ENCODE measurements at places on chromosomes 16 and 17.
A peak's percentile ranks its signal among the peaks of the same experiment; 100 is the strongest.

GRCh38 chr17:47267354-47267828 lies 13.8 kb downstream of the ITGB3 start:
- peak; percentile 98 for DNase-seq

GRCh38 chr16:87729266-87729954 lies 36.4 kb downstream of the KLHDC4 start:
- DNase-seq, result no peak

- peak; percentile 22 for DNase-seq
Measured at GRCh38 chr16:75495076-75495674, at the start of gene CHST6. TSS of gene CHST6 (minus strand) at chr16:75495441. CDS start at chr16:75479828, 15,613 bp downstream.

- DNase-seq, result no peak
Measured at GRCh38 chr16:84813141-84813934, 6.4 kb upstream of the CRISPLD2 start.

GRCh38 chr17:16439811-16440351 lies 24.5 kb downstream of the TRPV2 start:
- no peak for DNase-seq

- no peak for DNase-seq
Measured at GRCh38 chr17:4340914-4341615, 25.4 kb downstream of the UBE2G1 start.

GRCh38 chr17:63827801-63828221 lies 348 bp upstream of the FTSJ3 start:
- DNase-seq, result no peak

DNA sequence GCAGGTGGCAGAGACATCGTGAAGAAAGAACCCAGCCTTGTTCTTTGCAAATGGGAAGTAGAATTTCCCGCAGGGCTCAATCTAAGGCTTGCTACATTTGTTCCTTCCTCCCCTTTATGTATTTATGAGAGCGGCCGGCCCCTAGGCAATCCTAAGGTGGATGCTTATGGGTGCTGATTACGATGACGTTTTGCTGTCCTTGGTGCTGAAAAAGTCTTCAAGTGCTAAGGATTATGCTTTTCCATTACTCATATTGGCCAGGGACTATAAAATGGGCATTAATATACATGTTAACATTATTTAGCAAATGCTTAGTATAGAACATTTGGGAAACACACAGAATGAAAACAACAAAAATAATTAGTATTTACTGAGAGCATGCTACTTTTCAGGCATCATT lies 313.3 kb upstream of the XYLT1 start:
- peak; percentile 60 for DNase-seq

GRCh38 chr17:35210741-35211140 lies 16.5 kb upstream of the SLC35G3 start:
- DNase-seq, result no peak

DNA sequence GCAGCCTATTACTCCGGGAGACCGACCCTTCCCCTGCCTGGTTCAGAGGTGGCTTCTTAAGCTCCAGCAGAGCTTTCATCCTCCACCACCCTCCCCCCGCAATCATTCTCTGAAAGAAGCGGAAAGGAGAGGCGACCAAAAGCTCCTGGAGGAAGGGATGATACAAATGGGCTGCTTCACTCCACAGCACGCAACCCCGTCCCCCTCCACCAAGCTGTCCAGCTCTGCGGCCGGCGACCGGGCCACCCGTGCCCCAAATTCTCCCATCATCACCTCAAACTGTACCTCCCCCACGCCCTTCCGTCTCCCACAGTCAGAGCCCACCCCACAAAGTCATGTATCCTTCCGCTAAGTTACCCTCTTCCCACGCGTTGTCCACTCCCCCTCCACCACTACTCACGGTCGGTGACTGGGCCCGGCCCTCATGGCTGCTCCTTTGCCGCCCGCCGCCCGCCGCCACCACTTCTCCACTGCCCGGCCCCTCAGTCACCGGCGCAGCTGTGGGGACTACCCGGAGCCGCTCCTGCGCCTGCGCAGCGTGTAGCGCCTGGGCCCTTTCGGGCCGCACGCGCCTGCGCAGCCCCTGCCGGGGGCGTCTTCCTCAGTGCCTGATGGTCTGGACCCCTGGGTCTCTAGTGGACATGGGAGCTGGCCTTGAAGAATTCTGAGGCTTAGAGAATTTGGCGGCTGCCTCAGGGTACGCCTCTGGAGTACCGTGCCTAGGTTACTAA lies at the start of gene FAM222B:
TSS of gene FAM222B (minus strand) at position 509 of the 731 bp plus-strand sequence. CDS start 76,123 bp downstream, outside the sequence.
- peak; percentile 79 for DNase-seq

DNA sequence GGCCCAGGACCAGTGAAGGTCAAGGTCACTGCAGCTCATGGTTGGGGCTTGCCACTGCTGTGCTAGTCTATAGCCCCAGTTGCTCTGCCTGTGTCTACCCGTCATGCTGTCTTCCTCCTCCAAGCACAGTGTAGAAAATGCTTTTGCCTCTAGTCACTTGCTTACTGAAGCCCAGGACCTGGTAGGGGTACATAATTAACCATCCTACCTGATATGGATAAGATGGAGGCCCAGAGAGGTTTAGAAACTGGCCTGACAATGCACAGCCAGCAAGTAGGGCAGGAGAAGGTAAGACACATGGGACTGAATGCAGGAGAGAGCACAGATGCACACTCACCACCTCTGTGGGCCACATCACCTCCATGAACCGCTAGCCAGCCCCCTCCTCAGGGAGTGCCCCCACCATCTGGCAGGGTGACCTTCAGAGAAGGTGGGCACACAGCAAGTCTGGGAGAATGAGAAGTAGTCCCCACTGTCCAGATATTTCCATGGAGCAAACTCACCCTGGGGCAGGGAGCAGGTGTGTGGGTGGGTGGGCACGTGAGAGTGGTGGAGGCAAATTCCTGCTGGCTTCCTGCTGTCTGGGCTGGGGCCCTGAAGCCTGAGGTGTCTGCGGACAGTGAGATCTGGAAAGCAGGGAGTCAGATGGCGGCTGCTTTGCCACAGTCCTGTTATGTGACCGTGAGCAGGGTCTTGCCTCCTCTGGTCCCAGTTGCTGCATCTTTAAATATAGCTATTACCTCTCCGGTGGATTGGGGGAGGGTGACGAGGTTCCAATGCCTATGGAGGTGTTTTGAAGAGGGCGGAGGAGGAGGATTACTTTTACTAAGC lies 1.0 kb downstream of the CX3CL1 start:
- DNase-seq, result no peak

GRCh38 chr16:67430504-67430976 lies 381 bp upstream of the HSD11B2 start:
- DNase-seq, result no peak

DNA sequence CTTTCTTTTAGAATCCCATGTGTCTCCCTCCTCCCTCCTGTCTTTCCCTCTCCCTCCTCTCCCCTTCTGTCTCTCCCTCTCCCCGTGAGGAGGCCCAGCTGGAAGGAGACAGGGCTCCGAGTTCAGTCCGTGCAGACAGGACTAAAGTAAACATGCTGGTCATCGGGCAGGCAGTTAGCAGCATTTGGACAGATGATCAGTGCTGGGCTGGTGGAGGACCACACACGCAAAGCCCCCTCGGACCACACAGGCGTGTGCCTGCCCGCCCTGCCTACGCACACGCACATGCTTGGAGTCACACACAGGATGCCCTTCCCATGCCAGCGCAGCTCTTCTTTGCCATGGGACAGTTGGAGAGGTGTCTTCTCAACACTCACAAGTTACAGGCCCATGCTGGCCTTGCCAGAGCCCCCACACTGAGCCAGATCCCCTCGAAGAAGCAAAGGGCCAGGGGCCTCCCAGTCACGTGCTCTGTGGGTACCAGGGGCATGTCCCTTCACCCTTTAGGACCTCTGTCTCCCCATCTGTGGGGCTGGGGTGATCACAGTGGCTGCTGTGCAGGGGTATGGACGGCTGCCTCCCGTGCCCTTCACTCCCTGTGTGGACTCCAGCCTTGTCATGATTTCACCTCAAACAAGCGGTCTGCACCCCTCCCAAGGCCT lies 215.7 kb upstream of the FOXF1 start:
- DNase-seq, result no peak

DNA sequence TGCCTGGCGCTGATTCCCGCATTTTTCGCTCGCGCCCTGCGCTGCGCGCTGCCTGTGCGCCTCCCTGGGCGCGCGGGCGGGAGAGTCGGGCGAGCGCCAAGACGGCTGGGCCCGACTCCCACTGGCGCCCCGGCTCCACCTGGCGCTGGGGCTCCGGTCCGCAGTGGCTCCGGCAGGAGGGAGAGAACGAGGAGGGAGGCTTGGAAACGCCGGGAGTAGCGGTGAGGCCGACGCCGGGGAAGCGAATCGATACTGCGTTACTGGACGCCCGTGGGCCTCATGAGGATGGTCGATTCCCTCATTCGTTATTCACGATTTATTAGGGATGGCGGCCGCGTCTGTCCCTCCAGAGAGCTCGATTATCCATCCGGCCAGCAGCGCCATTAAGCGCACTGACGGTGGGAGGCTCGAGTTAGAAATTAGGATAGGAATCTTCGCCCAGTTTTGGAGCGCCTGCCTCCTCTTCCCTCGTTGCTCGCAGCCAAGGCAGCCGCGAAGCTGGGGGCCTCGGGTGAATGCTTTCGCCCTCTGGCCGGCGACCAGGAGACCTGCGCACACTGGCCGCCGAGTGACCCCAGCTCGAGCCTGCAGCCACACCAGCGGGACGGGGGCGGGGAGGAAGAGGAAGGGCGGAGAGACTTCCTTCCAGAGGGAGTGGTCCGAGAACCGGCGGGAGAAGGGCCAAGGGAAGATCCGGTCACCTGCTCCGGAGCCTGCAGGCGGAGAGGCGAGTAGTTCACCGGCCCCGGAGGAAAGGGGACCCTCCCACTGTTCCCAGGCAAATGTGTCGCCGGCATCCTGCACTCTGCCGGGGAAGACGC lies 1.3 kb upstream of the PCGF2 start:
- peak; percentile 63 for DNase-seq

GRCh38 chr16:88569614-88569984 lies 604 bp upstream of the ZC3H18 start:
- peak; percentile 1 for DNase-seq

DNA sequence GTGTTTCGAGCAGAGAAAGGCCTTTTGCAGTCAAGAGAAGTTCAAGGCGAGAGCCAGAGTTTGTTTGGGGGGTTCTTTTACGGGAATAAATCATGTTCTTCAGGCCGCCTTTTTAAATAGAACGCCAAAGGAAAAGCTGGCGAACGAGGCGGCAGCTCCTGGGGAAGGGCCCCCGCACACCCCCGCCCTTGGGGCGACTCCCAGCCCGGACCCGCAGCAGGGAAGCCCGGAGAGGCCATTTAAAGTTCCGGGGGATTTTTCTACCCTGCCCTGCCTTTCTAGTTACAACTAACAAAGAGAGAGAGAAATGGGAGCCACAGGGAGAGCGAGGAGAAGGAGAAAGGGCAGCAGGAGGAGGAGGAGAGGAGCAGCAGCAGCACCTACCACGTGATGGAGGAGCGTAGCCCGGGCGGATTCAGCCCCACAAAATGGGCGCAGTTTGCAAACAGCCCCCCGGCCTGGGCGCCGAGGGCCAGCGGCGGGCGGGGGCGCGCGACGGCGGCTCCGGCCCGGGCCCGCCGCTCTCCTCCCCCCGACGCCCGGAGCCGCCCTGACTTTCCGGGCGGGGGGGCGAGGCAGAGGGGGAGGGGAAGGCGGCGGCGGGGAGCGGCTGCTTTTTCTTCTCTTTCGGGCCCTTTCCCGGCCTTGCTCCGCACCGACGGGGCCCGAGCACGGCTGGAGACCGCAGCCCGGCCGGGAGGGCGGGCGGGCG lies 634 bp downstream of the KANSL1 start:
- peak; percentile 57 for DNase-seq

DNA sequence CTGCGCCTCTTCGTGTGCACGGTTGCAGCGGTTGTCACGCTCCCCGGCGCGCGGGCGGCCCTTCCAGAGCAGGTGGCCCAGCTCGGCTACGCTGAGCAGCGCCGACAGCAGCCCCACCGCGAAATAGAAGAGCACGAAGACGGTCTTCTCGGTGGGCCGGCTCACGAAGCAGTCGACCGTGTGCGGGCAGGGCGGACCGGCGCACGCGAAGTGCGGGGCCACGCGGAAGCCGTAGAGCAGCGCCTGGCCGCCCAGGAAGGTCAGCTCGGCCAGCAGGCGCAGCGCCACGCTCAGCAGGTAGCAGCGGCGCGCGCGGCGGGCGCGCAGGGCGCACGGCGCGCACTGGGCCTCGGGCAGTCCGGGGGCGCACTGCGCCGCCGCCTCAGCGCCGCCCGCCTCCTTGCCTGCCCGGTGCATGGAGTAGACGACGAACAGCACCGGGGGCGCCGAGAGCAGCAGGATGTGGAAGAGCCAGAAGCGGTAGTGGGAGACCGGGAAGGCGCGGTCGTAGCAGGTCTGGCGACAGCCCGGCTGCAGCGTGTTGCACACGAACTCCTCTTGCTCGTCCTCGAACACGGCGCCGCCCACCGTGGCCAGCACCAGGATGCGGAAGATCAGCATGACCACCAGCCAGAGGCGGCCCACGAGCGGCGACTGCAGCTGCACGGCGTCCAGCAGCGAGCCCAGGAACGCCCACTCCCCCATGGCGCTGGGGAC lies 1.3 kb downstream of the GJD3 start:
- DNase-seq, result peak; percentile 37

DNA sequence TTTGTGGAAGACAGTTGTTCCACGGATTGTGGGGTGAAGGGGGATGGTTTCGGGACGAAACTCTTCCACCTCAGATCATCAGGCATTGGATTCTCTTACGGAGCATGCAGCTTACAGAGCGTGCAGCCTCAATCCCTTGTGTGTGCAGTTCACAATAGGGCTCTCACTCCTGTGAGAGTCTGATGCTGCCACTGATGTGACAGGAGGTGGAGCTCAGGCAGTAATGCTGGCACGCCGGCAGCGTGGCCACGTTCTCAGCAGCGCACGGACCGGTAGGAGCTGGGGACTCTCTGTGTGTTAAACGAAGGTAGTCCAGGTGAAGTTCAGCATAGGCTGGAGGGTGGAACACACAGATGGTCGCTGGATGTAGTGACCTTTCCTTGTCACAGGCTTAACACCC lies 37.8 kb downstream of the SEC14L1 start:
- no peak for DNase-seq

DNA sequence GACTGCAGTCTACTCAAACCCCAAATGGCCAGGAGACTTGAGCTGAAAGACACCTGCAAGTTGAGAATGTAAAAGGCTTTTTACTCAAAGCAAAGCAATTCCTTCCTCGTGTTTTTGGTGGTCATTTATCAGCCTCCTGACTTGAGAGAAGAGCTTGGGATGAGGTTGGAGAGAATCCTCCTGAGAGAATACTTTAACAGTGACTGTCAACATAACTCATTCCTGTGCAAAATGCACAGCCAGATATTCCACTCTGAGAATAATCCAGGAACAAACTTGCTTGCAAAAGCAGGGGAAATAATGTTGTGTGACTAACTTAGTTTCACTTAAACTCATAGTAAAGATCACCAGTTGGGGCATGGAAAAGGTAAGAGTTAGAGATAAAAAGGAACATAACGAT lies 53.4 kb downstream of the SNTB2 start:
- DNase-seq, result peak; percentile 24

GRCh38 chr16:66844342-66845079 lies at the start of gene CA7:
TSS of gene CA7 (plus strand) at chr16:66844414. CDS start at chr16:66844488, 74 bp downstream.
- DNase-seq, result no peak

DNA sequence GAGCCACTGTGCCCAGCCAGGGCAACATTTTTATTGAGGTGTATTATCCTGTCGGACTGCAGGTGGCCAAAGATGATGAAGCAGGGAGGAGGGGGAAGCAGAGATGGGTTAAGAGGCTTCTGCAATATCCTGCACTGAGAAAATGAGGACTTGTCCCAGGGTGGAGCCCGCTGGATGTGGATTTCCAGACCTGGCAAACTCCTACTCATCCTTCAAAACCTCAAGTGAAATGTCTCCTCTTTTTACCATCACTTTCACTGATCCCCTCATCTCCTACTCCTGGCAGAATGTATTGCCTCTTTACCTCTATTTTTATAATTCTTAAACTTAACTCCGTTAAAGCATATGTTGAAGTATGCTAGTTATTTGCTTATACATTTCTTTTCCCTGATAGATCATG lies 60.9 kb downstream of the MGAT5B start:
- no peak for DNase-seq
